ENCODE measurements at places on chromosomes 3 and 15.
A peak's percentile ranks its signal among the peaks of the same experiment; 100 is the strongest.

GRCh38 chr3:100546020-100546744, 53.8 kb downstream of the TMEM45A start:
- DNase-seq: no peak

DNA sequence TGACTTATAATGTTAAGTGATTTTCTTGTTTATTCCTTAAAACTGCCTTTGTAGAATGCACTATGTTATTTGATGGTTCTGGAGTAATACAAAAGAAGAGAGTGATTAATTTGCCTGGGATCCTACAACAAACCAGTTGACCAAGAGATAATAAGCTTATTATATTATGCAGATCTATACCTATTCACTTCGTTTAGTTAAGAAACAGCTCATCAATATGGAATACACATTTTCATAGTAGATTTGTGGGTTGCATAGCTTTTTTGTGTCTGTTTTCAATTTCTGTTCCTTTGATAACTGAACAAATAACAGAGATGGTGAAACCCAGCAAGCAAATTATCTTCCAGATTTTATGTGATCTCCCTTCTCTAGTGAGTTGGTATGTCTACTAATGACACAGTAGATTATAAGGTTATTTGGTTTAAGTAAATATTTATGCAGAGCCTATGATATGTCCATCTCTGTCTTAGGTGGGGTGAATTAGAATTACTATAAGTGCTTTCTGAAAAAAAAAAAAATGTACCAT, 443.3 kb upstream of the TPRG1 start:
- no peak for DNase-seq

- no peak for DNase-seq
These were observed 7.6 kb downstream of the NUSAP1 start for GRCh38 chr15:41340189-41340695.

DNA sequence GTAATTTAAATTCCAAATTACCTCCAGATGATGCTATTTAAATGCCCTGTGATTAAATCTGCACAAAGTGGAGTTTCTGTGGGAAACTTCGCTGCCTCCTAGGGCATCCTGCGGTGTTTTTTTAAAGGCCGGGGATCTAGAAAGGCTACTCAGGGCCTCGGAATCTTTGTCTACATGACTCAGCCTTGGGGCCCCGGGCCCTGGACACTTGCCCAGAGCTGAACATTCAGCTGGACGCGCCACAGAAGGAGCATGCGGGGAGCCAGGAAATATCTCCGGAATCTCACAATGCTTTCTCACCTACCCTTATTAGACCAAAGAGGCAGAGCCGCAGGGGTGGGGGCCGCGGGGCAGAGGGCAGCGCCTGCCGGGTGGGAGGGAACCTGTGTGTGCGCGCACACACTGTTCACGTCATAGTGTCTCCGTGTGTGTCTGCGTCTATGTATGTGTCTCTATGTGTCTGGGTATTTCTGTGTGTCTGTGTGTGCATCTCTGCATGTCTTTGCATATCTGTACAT, 145.5 kb upstream of the TPM1 start:
- no peak for DNase-seq

DNA sequence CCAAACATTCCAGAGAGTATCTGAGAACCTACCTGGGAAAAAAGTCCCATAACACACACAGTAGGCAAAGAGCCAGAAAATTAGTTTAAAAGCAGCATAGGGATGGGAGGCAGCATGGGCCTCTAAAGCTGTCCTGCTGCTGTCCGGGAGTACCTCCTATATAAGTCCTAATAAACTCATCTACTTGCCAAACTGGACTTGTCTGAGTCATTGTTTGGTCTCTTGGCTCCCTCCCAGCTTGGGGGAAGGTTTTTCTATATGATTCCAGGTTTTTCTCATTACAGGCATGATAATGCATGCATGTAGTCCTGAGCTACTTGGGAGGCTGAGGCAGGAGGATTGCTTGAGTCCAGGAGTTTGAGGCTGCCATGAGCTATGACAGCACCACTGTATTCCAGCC, 17.5 kb upstream of the HACD2 start:
- no peak for DNase-seq

DNA sequence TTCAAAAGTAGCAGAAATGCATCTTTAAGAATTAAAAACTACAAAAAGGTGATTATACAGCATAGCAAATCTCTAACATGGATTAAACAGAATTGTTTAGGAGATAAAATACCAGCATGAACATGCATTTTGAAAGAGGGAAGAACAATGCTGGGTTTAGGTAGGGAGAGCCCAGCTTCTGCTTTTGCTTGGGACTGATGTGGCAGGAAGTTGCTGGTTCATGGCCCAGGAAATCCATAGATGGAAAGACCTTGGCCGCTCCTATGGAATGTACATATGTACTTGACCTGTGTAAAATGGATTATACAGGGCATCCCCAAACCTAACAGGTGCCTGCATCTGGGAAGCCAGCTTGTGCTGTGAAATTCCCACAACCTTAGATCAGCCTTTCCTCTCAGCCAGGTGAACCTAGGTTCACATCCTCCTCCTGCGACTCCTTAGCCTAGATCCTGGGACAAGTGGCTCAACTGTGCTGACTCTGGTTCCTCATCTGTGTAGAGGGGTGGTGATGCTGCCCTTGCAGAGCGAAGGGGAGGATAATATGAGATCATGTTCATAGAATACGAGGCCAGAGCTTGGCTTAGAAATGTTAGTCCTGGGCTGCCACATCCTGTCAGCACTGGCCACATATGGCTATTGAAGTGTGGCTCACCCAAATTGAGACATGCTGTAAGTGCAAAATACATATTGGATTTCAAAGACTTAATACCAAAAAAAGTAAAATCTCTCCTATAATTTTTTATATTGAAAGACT, 47.0 kb upstream of the PLXNA1 start:
- no peak for DNase-seq

DNA sequence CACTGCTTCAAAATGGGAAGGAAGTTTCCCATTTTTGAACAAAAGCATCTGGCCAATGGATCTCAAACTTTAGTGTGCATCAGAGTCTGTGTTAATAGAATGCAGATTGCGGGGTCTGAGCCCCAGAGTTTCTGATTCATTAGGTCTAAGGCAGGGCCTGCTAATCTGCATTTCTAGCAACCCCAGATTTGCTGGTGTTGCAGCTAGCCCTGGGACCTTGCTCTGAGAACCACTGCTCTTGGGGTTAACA, 30.7 kb upstream of the USP3 start:
- DNase-seq: no peak

DNA sequence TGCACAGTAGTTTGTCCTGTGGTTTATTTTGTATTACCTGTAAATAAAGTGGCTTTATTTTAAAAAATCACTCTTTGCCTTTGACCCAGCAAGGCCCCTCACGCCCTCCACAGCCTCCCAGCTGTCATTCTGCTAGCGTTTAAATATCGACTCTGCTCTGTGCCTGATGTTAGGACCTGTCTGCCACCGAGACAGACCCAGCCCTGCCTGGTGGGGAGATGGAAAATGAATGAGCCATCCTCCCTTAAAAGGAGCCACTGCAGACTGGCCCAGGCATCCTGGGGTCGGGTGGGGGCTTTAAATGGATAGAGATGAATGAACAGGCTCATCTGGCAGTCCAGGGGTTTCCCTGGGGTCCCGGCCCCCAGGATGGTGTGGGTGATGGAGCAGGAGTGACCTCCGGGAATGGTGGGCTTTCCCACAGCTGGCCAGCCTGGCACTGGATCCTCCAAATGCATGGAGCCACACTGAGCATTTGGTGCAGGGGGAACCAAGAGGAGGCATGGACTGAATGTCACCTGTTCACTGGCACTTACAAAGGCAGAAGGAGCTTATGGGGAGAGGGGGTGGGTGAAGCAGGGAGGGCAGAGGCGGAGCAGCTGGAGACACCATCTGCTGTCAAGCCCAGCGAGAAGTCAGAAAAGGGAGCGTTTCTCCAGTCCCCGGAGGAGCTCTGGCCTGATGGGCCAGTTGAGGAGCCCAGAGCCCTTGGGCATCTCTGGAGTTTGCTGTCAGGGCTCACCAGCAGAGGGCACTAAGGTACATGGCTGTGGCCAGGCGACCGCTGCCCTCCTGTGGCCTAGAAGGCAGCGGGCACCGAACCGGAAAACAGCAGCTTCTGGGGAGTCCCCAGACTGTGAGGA, 11.9 kb downstream of the GRM2 start:
- no peak for DNase-seq

GRCh38 chr15:57957113-57957512, 108.4 kb downstream of the ALDH1A2 start:
- no peak for DNase-seq

DNA sequence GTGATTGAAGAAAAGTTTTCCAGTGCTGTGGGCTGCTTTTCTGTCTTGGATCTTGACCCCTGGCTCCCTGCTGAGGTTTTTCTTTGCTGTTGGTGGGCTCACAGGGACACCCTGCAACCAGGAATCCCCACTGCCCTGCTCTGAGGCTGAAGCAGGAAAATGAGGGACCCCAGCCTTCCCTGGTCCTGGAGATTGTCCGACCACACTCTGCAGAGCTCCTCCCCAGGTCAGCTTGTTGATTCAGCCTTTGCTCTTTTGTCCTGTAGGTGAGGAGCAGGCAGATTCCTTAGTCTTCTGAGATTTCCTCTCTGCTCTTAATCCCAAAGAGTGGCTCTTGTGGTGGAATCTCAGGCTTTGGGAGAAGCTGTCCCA, 194.5 kb downstream of the RPLP1 start:
- DNase-seq: no peak

DNA sequence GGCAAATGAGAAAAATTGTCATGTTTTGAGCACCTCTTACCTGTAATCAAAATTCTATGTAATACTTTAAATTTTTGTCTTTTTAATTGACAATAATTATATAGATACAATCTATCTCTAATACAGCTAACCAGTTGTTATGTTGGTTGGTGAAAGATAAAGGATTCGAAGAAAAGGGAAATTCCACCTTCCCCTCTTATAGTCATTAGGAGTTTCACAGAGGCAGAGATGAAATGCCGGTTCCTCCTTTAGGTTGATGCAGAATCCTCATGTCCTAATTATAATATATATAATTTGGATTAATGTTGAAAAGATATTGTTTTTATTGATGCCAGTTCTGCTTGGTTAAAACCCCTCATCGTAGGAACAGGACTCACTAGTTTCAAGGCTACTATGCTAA, 67.1 kb downstream of the LRCH3 start:
- no peak for DNase-seq

DNA sequence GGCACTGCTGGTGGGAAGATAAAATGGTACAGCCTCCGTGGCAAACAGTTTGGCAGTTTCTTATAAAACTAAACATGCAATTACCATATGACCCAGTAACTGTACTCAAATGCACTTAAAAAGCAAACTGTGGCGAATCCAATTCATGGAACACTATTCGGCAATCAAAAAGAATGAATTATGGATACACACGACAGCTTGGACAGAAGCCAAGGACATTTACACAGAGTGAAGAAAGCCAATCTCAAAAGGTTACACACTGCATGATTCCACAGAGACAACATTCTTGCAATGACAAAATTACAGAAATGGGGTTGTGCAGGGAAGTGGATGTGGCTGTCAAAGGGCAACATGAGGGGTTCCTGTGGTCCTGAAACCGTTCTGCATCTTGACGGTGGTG, 122.1 kb upstream of the IQSEC1 start:
- no peak for DNase-seq

GRCh38 chr3:38313695-38314094, 31.6 kb downstream of the SLC22A14 start:
- DNase-seq: no peak

DNA sequence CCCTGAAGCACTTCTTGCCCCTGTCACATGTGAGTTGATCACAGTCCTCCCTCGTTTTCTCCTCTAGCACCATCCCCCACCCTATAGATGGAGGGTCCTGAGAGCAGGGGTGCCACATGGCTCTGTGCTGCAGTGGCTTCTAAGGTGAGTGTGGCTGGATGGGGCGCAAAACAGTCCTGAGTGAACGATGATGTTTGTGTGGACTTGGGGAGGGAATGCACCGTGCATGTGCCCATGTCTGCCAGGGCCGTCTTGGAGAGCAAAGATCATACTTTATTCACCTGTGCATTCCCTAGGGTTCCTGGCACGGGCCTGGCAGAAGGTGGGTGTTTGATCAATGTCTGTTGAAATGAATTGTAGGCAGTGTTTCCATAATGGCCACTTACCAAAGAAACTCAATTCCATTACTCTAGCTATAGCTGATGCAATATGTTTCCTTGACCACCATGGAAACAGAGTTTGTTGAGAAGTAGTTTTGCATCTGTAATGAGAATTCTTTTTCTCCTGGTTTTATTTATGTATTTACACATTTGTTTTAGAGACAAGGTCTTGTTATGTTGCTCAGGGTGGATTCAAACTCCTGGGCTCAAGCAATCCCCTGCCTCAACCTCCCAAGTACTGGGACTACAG, 58.0 kb downstream of the ABTB1 start:
- DNase-seq: no peak

DNA sequence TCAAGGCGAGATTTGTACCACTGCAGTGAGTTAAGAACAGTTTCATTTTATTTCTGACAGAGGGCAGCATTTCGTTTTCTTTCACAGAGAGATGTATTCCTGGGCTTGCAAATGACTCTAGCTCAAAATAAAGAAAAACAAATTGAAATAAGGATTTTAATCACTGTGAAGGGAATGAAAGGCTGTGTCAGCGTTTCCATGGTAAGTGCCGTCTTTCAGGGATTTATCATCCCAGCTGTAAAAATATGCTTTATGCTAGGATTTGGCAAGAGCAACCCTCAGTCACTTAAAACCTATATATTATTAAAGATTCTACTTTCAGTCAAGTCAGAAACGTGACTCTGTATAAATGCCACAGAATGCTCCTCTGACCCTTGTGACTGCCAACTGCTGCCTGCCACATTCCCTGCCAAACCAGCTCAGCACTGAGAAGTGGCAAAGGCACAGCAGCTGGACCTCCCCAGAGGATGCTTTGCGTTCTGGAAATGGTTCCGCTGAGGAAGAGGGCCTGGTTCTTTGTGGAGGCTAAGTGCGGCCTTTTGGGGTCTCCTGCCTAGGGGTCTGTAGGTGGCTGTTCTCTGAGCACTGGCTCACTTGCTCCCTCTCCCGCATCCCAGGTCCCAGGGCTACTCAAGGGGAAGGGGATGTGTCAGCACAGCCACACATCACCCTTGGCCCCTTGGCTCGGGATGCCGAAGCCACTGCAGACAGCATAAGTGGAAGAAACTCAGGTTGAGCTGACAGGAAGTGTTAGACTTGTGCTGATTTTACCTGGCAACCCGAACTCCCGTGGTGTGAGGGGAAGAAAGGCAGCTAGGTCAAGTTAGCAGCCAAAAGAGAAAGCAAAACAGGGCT, 56.6 kb upstream of the POMGNT2 start:
- peak; percentile 74 for DNase-seq

DNA sequence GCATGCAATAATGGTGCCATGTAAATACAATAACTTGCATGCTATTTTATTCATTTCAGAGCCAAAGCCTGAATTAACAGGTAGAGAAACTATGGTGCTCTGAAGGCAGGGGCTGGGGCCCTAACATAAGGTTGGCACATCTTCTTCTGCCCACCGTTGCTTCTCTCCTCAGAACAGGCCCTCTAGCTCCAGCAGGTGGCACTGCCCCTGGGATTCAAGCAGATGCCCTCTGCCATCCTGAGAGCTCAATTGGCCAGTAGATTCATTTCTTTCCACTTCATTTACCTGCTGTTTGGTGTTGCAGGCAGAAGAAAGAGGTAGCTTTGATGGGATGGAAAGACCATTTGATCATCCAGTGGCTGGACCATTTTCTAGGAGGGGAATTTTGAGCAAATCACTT, 130.5 kb downstream of the FOXB1 start:
- no peak for DNase-seq
